ENCODE measurements at places on chromosomes 3 and 15.

- DNase-seq, result no peak
These were observed 578.6 kb downstream of the RSL24D1 start for GRCh38 chr15:54618120-54618519.

GRCh38 chr15:33941279-33942063 lies 26.8 kb upstream of the CHRM5 start:
- DNase-seq, result no peak

- no peak for DNase-seq
These were observed 11.0 kb upstream of the PLXNA1 start for GRCh38 chr3:126971891-126972351.

DNA sequence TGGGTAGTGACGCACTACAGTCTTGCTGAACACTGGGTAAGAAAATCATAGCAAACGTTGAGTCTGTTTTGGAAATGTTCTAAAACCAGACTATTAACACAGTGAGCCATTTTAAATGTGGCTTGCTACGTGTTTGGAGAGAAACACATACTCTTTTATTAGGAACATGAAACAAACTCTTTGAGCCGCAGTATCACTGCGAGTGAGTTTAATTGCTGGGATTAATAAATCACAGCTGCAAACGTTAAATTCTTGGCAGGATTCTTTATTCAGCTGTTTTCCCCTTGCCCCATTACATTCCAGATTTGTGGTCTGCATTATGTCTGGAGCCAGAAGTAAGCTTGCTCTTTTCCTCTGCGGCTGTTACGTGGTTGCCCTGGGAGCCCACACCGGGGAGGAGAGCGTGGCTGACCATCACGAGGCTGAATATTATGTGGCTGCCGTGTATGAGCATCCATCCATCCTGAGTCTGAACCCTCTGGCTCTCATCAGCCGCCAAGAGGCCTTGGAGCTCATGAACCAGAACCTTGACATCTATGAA lies 33.6 kb downstream of the BTD start:
- DNase-seq, result no peak

- DNase-seq, result no peak
These were observed 91.2 kb downstream of the RPLP1 start for GRCh38 chr15:69543681-69544364.

- no peak for DNase-seq
These were observed 21.8 kb downstream of the SLC6A11 start for GRCh38 chr3:10837849-10838248.

DNA sequence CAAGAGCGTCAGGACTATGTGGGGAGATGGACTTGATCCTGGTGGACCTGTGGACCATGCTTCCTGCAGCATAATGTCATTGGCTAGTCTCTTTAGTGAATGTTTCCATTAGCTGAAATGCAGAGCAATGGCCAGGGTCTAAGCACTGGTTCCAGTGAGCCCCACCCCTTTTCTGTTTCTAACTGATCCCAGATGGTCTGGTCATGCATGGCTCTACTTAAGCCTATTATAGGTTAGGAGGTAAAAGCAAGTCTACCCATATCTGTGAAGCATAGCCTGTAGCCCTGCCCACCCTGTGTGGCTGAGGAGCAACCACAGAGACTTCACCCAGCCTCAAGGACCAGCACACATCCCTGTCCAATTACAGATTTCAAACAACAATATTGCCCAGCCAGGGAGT lies 419.2 kb downstream of the ZNF385D start:
- DNase-seq, result no peak

DNA sequence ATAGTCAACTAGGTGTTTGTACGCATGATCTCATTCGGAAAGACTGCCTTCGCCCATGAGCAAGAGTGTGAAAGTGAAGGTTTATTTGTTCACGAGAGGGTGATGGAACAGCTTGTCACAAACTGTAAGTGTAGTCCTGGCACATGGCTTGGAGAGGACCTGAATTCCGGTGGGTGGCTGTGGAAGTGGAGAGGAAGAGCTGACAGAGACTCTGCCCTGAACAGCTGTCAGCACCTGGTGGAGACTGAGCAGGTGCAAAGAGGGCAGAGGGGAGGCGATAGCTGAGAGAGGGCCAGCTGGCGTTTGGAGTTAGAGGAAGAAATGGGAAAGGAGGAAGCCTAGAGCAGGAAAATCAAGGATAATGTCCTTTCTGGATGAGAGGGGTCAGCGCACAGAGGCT lies 155.7 kb downstream of the EEFSEC start:
- DNase-seq, result no peak

GRCh38 chr3:38204599-38205471 lies 39.5 kb downstream of the OXSR1 start:
- DNase-seq, result no peak

GRCh38 chr3:101941318-101942040 lies 92.2 kb downstream of the NFKBIZ start:
- DNase-seq, result no peak

DNA sequence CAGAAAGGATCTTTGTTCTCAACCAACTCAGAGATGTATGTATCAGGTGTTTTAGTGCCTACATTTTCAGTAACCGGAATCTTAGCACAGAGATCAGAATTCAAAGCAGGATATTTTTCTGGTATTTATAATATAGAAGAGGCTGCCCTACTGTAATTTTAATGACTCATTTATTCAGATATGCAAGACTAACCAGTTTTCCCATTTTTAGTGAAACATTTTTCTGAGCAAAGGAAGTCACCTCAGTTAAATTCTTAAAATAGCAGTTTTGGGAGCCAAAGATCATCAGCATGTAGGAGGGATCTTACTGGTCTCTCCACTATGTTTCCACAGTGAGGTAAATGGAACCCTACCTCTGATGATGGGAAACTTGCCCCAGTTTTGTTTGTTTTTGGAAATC lies 42.0 kb downstream of the SRP14 start:
- DNase-seq, result no peak

GRCh38 chr3:123143669-123144411 lies 57.9 kb upstream of the SEC22A start:
- peak; percentile 13 for DNase-seq

DNA sequence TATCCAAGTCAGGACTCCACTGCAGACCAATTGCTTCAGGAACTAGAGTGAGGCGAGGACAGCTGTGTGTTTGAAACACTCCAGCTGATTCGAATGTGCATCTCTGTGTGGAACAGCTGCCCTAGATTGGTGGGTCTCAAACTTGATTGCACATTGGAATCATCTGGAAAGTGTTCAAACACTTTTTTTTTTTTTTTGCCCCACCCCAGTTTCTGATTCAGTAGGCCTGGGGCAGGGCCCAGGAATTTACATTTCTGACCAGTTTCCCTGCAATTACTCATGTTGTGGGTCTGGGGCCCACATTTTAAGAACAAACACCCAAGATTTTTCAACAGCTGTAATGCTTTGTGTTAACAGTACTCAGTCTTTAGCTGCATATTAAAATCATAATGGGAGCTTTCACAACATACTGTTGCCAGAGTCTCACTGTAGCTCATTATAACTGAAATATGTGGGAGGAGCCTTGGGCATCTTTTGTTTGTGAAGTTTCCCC lies 156.6 kb downstream of the NR1D2 start:
- no peak for DNase-seq
